A549 treated with RU486 at 1 μM for 4 hours (cell line): ENCODE measurements at places on chromosomes 12 and 14. TPM values are rescaled to one million over a fixed set of nuclear protein-coding genes. Genes with fewer than 3 reads are reported as not detected.

The IL31 gene
- total RNA-seq: not detected in 5 replicates

The IAPP gene
- not detected in 5 replicates for total RNA-seq

The MAPK1IP1L gene
- 103 to 120 TPM (median 114 TPM) in 5 replicates for total RNA-seq

The MEG3 gene
- 44.1 to 69.8 TPM (median 51.9 TPM) in 5 replicates for total RNA-seq

The SERPINA3 gene
- 6.1 to 7.6 TPM (median 6.6 TPM) in 5 replicates for total RNA-seq

The E2F7 gene
- total RNA-seq: 6.3 to 8.3 TPM (median 7.9 TPM) in 5 replicates

The GPR162 gene
- 0.22 to 1.1 TPM (median 0.49 TPM) in 5 replicates for total RNA-seq

The DAO gene
- not detected in 5 replicates for total RNA-seq

The EPYC gene
- total RNA-seq: not detected in 5 replicates

The NFATC4 gene
- total RNA-seq: 0.29 to 0.67 TPM (median 0.47 TPM) in 4 of 5 replicates, not detected in the other

The SLC7A7 gene
- total RNA-seq: 10.1 to 16.0 TPM (median 14.5 TPM) in 5 replicates

The RBP5 gene
- not detected in 5 replicates for total RNA-seq

The RNASE1 gene
- 0.38 to 0.50 TPM (median 0.45 TPM) in 3 of 5 replicates, not detected in the others for total RNA-seq
